ENCODE measurements at places on chromosomes 7 and 10.

- DNase-seq, result no peak
Measured at GRCh38 chr7:110944966-110945644, 145.8 kb upstream of the LRRN3 start.

DNA sequence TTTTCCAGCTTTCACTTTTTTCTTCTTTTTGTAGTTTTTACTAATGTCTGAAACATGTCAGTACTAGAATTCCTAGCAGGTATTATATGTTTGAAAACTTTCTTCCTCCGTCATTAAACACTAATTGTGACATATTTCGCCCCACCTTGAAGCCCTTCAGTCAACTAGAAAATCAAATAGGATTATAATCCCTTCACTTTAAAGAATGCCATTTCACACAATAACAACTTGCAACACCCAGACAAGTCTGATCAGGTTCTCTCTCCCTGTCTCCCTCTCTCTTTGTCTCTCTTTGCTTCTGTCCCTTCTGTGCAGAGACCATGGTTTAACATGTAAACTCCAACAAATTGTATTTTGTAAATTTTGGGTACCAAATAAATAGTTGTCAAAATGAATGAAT lies 373.5 kb downstream of the SEMA3D start:
- no peak for DNase-seq

- no peak for DNase-seq
Measured at GRCh38 chr7:84258628-84259027, 64.0 kb upstream of the SEMA3A start.

GRCh38 chr10:58641095-58641531 lies 128.4 kb downstream of the BICC1 start:
- no peak for DNase-seq

- DNase-seq, result no peak
Measured at GRCh38 chr10:36265741-36266140, 623.6 kb upstream of the FZD8 start.

- no peak for DNase-seq
Measured at GRCh38 chr7:50633414-50633710, 68.2 kb upstream of the DDC start.

- DNase-seq, result no peak
Measured at GRCh38 chr7:151783958-151784575, 92.8 kb downstream of the PRKAG2 start.

DNA sequence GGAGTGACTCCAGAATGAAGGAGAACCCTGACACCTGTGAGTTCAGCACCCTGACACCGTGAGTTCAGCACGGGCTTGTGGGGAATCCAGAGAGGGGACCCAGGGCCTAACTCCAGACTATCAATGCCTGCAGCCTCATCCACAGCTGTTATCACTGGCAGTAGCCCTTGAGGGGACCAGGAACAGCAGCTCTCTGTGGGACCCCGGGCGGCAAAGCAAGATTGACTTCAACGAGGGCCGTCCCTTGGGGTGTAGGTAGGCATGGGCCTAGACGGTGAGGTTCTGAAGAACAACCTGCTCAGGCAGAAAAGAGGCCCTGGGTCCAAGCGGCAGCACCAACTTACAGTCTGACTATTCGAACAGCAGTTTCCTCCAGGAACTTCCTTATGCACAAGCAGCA lies 8.9 kb downstream of the GRID1 start:
- DNase-seq, result no peak

- no peak for DNase-seq
Measured at GRCh38 chr7:117386110-117386706, 41.1 kb downstream of the ASZ1 start.

- no peak for DNase-seq
Measured at GRCh38 chr7:110522061-110522760, 568.7 kb upstream of the LRRN3 start.

- DNase-seq, result no peak
Measured at GRCh38 chr7:22352887-22353286, 4.1 kb downstream of the RAPGEF5 start.

GRCh38 chr10:124534231-124534798 lies 72.7 kb downstream of the LHPP start:
- no peak for DNase-seq

DNA sequence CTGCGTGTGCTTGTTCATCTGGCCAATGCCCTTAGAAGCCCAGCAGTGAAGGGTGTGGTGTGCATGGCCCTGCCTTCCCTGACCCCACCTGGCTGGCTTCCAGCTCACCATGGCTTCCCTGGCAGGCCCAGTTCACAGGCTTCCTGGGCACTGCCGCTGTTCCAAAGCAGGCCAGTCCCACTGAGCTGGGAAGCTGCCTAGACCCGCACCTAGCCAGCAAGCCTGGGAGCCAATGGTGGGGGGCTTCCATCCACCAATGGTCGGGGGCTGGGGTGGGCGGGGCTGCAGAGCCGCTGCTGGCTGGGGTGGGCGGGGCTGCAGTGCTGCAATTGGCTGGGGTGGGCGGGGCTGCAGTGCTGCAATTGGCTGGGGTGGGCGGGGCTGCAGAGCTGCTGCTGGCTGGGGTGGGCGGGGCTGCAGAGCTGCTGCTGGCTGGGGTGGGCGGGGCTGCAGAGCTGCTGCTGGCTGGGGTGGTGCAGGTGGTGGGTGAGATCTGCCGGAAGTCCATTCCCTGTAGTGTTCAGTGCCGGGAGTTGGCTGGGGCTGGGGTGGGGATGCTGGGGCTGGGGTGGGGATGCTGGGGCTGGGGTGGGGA lies 12.4 kb downstream of the CALY start:
- DNase-seq, result peak; percentile 16

Data from stimulated activated CD8-positive, alpha-beta memory T cell treated with anti-CD3 and anti-CD28 coated beads, Interleukin-2, amount 100 ng/mL, for 1 hour (primary cell).